ENCODE measurements at places on chromosomes 2 and 18.

- no peak for DNase-seq
Observed at GRCh38 chr2:216181351-216181750, 72.2 kb downstream of the XRCC5 start.

DNA sequence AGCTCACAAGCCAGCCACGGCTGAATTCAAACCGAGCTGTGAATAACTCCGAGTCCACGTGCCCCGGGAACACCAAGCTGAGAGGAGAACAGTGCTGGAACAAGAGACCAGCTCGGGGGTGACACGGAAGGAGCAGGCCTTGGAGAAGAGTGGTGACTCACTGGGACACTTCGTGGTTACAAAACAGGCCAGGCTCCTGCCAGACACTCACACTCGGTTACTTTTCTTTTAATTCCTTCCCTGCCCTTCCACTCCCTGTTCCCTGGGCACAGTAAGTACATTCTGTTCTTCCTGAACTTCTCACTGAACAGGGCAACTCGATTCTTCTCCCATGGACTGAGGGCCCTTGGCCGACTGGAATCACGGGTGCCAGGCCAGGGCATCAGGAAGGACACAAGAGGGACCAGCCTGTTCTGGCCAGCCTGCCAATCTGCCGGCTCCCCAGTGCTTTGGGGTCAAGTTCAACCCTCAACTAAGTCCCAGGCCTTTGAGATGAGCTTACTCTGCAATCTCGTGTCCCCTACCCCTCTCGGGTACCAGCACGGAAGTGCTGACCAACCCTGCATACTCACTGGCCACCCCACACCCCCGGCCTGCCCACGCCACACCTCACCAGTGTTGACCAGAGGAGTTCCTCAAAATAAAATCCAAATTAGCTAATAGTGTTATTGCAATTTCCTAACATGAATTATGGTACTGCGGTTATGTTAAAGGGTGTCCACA, 87.5 kb downstream of the TFCP2L1 start:
- peak; percentile 80 for DNase-seq

- peak; percentile 44 for DNase-seq
Observed at GRCh38 chr2:28764909-28765711, 13.5 kb downstream of the PPP1CB start.

DNA sequence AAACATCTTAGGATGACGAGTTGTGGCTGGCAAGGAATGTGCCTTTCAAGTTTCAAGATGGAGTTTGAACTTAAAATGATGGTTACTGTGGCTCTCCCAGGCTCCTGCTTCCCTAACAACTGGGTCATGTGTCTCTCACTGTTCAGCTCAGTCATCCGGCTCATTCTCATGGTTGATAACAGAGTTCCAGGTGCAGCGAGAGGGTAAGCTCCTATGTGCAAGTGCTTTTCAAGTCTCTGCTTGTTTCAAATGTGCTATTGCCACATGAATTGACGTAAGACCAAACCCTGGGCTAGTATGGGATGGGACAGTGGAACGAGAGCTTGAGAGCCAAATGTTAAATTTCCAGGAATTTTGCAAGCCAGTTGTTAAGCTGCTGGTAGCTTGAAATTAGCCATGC, 19.5 kb upstream of the PUM2 start:
- peak; percentile 77 for DNase-seq

GRCh38 chr2:174683392-174683759, 80.9 kb downstream of the CHRNA1 start:
- peak; percentile 55 for DNase-seq

DNA sequence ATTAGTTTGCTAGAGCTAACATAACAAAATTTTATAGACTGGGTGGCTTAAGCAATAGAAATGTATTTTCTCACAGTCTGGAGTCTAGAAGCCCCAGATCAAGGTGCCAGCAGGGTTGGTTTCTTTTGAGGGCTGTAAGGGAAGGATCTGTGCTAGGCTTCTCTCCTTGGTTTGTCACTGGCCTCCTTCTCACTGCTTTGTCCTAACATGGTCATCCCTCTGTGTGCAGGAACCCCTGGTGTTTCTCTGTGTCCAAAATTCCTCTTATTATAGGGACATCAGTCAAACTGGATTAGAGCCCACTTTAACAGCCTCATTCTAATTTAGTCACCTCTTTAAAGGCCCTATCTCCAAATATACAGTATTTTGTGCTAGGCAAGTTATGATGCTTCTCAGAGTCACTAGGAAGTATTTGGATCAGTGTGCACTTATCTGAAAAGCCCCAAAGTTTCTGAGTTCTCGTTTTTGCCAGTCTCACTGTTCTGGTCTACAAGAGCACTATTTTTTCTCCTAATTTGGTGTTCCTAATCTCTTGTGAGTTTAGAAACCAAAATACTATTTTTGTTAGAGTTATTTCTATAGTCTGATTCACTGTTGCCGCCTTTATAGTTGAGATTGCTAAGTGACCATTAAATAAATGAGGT, 29.0 kb downstream of the ZC3H6 start:
- no peak for DNase-seq

GRCh38 chr2:143792602-143793001, 663.4 kb downstream of the ARHGAP15 start:
- DNase-seq: no peak

DNA sequence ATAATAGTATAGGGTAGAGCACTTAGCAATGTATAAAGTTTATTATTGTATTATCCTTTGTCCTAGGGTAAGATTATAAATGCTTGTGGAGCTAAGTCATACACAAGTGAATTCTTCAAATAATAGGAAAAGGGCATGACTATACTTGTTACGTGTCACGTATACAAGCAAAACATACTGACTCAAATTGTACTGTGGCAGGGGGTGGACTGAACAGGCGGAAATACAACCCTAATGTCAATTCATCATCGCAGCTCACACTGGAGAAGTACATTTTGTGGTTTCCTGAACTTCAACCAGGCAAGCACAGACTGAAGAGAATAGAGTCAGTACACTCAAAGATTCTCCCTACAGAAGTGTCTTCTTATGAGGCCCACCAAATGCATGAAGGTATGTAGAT, 201.0 kb downstream of the MBD2 start:
- peak; percentile 66 for DNase-seq

DNA sequence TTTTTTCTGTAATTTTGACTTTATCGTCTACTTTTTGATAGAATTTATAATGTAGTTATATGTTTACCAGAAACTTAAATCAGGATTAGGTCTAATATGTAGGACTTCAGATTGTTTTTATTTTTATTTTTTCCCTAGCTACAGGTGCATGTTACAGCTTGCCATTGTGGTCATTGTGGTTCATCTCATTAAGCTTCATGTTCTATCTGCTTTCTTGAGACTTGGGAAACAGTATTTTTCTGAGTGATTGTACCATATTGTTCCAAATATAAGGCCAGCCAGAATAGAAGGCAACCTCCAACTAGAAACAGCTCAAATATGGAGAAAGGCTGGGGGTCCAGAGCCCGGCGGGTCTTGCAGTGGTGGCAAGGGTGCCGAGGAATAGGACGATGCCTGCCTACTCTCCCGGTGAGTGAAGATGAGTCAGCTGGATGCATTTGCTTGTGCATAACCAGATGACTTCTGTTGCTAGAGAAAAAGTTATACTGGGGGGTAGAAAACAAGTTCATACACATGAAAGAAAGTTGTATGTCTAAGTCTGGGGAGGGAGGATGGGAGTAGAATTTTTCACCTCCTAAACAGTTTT, 188.4 kb downstream of the CCDC85A start:
- DNase-seq: no peak

Data from amniotic epithelial cell (primary cell).